ENCODE measurements at places on chromosomes 1 and 21.

- DNase-seq = no peak
Observed at GRCh38 chr21:32312326-32312725, 13.7 kb downstream of the MRAP start.

DNA sequence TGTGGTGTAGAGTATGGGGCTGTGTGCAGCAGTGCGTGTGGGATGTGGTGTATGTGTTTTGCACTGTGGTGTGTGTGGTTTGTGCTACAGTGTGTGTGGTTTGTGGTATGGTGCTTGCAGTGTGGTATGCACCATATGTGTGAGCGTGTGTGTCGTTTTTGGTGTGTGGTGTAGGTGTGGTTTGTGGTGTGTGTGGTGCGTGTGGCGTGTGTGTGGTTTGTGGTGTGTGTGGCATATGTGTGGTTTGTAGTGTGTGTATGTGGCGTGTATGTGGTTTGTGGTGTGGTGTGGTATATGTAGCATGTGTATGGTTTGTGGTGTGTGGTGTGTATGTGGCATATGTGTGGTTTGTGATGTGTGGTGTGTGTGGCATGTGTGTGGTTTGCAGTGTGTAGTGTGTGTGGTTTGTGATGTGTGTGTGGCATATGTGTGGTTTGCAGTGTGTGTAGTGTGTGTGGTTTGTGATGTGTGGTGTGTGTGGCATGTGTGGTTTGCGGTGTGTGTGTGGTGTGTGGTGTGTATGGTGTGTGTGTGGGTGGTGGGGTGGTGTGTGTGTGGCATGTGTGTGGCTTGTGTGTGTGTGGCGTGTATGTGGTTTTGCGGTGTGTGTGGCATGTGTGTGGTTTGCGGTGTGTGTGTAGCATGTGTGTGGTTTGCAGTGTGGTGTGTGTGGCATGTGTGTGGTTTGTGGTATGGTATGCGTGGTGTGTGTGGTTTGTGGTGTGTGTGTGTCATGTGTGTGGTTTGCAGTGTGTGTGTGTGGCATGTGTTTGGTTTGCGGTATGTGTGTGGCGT lies 53.5 kb upstream of the TRAPPC10 start:
- DNase-seq = no peak

- DNase-seq = no peak
Observed at GRCh38 chr21:31938330-31939301, 65.8 kb downstream of the HUNK start.

- no peak for DNase-seq
Observed at GRCh38 chr1:94983171-94983739, 56.3 kb upstream of the CNN3 start.

DNA sequence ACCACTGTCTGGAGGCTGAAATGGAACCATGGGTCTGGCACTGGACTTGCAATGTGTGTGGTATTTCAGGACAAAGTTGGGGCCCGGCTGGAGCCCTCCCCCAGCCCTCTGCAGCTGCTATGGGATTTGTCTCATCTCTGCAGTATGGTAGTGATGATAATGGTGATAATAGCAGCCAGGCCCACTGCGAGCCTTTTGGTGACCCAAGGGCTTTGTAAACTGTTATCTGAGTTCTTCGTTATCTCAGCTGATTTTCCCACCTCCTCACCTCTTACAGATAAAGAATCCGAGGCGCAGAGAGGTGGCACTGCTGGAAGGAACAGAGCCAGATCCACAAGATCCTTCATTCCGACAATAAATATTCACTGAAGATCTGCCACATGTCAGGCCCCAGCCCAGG lies 11.7 kb upstream of the WNT4 start:
- no peak for DNase-seq

DNA sequence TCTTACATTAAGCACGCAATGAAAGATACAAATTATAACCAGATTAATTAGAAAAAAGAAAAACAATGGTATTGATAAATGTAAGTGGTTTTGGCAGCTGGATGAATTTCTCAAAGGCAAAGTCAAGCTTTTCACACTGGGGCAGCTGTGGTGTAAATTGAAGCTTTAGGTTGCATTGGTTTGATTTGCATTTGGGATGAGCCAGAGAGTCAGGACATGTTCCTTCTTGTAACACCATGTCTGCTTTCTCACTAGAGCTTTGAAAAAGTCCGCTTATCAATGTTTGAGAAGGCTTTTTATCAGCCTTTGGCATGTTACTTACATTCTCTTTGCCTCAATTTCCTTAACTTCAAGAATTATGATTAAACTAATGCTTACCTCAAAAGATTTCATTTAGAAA lies 173.9 kb downstream of the GPATCH2 start:
- DNase-seq = no peak

GRCh38 chr1:9239622-9240401 lies 5.2 kb downstream of the H6PD start:
- DNase-seq = no peak

GRCh38 chr1:206702260-206702659 lies 17.6 kb downstream of the MAPKAPK2 start:
- DNase-seq = no peak

DNA sequence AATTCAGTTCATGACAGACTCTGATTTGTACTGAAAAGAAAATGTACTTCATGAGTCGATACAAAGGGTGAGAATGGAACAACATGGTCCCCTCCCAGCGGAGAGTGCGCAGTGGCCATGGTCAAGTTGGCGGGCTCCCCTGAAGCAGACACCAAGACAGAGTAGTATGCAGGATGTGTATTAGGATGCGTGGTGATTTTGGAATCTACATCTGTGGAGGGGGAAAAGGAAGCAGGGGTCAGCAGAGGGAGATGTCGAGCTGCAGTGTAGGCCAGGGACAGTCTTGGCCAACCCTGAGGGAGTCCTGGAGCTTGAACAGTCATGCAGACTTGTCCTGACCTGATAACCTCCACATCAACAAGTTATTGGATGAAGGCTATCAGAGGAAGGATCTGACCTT lies 481.0 kb downstream of the OMA1 start:
- DNase-seq = no peak

DNA sequence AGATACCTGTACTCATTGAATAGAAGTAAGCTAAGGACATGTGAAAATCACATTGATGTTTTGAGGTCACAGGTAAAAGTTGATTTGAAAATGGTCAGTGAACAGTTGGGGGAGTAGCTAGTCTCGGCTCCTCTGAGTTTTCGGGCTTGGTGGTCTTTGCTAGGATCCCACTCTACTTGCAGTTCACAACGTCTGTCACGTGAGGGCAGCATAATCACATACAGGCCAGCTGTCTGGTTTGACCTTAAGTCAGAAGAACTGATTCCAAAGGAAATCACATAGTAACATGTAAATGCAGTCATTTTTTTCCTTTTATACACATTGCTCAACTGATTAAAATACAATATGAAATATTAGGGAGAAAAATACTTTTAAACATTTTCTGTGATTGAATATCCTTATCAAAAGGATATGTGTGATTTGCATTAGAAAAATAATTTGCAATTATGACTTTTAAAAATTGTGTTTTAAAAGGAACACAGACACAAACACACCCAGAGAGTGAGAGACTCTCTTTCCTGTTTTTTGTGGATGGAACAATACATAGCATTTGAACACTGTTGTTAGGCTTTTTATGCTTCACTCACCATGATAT lies 21.8 kb upstream of the PDC start:
- peak; percentile 16 for DNase-seq

GRCh38 chr1:61642475-61643232 lies 82.3 kb downstream of the TM2D1 start:
- peak; percentile 56 for DNase-seq

GRCh38 chr21:44918581-44919033 lies 2.1 kb downstream of the ITGB2 start:
- DNase-seq = no peak

DNA sequence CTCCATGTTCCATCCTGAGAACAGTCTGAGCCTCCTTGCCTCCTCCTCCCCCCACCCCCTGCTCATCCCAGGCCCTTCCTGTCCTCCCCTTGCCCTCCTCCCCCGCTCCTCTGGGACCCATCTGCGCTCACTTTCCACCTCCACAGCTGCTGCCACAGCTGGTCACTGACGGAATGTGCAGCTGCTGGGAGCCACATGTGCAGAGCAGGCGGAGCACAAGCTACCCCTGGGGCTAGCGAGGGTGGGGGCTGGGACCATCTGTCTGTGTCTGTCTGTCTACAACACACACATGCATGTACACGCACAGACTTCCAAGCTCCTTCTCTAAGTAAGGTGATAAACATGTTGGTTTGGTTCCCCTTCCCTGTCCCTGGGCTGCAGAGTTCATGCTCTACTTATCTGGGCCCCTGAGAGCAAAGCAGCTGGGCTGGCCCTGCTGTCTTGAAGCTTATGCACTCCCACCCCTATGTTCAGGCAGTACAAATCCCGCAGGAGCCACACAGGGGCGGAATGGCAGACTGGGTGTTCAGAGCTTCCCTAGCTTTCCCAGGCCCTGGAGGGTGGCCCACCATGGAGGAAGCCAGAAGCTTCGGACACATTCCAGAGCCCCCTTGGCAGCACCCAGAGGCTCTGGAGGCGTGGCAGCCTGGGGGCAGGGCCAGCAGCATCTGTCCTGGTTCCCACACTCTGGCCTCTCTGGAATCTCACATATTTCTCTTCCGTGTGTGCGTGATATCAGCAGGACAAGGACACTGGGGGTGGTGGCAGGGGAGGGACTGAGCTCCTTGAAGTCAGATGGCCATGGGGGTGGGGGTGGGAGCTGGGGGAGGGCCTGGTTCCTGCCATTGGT lies 7.0 kb upstream of the HEYL start:
- DNase-seq = no peak

GRCh38 chr1:62288662-62289061 lies 30.6 kb downstream of the KANK4 start:
- no peak for DNase-seq

GRCh38 chr1:198492872-198493271 lies 47.6 kb downstream of the ATP6V1G3 start:
- DNase-seq = no peak

- no peak for DNase-seq
Observed at GRCh38 chr1:155133799-155134281, 1.8 kb upstream of the SLC50A1 start.

- DNase-seq = no peak
Observed at GRCh38 chr1:247443641-247444040, 14.3 kb downstream of the OR2B11 start.

DNA sequence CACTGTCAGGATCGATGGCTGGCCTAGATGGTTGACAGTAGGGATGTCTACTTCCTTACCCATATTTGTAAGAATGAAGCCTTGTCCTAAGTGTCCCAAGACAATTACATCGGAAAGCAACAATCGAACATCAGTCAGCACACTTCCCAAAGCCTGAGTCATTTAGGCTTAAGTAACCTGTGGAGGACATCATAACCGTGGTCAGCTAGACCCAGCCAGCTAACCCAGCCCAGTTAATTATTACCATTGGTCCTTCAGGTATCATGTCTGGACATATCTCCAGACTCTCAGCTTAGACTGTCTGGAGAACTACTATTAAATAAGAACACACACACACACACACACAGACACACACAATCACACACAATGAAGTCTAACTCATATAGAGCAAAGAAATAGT lies 264.7 kb downstream of the TRABD2B start:
- no peak for DNase-seq

- no peak for DNase-seq
Observed at GRCh38 chr1:157367091-157367739, 185.1 kb downstream of the FCRL5 start.

DNA sequence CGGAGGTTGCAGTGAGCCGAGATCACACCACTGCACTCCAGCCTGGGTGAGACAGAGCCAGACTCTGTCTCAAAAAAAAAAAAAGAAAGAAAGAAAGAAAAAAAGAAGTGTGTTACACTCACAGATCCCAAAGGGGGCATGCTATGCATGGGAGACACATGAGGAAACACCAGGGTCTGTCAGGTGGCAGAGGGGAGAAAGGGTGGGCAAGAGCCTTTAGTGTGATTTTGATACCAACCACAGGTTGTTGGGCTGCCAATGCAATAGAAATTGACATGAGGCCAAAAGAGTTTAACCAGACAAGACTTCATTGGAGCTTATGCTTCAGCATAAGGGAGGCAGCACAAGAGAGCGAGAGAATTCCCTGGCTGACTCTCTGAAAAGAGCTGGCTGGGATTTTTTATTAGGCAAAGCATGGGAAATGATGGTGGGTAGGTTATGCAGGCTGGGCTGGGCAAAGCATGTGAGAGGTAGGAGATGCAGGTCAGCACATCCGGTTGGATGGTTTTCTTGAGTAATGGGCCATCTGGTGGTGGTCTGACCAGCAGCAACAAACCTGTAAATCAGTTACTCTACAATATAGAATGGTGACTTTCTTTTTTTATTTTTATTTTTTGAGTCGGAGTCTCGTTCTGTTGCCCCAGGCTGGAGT lies 11.7 kb upstream of the EXTL1 start:
- peak; percentile 63 for DNase-seq

GRCh38 chr1:19310720-19311502 lies 1.0 kb downstream of the AKR7A2 start:
- no peak for DNase-seq

- DNase-seq = no peak
Observed at GRCh38 chr1:30663596-30664091, 59.7 kb downstream of the MATN1 start.

DNA sequence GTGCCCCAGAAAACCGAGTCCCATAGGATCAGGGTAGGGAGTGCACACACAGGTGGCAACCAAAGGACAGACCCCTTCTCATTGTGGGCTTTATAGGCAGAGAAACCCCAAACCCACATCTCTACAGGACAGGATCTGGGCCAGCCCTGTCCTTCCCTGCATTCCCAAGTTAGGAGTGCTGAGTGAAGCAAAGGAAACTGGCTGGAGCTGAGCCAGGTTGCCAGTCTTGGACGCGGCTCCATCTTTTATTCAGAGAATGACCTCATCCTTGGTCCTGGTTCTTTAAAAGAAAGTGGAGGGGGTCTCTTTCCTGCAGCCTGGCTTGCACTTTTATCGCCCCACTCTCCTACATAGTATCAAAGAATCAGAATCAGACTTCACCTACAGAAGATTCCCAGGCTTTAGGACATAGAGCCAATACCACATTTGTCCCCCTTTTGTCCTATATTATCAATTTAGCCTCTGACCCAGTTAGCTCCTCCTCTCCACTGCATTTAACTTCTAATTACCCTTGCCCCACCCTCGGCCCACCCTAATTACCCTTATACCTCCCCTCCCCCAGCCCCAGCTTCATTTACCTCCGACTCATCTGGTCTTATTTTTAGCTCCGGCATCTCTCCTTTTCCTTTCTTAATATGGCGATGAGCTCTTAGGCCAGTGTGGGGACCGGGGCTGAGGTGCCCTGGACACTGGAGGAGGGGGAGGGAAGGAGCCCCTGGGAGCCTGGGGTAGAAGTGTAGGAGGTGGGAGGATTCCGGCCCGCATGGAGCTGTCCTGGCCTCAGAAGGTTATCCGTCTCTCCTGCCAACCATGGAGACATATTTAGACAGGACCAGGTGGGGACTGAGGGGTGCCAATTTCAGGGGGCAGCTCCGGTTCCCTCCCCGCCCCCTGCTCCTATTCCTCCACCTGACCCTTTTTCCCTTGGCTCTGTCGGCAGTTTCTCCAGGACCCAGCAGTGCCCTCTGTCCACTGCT lies at the start of gene CASQ1:
CASQ1 (plus strand) TSS at position 927 of the 977 bp plus-strand sequence. CDS start 177 bp downstream, outside the sequence.
- no peak for DNase-seq

DNA sequence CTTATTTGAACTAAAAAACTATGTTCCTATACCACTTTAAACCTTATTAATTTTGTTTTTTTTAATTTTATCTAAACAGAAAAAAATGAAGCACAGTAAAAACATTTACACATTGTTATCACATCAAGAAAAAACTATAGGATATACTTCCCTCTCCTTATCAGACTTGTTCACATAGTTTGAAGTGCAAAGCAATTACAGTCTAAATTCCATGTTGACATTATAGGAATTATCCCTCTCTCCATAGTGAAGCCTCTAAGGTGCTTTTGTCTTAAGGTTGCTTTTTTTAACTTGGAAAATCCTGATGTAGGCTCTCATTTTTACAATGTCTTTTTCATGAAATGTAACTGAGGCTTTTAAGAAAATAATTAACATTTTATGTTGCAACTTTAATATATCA lies 85.8 kb downstream of the RGS21 start:
- no peak for DNase-seq

GRCh38 chr1:51567653-51568052 lies 48.6 kb upstream of the EPS15 start:
- DNase-seq = no peak
